AG20443 (cell line): ENCODE measurements at places on chromosomes 11 and 22.

GRCh38 chr11:130262424-130262823, 52.3 kb downstream of the ZBTB44 start:
- DNase-seq: no peak

DNA sequence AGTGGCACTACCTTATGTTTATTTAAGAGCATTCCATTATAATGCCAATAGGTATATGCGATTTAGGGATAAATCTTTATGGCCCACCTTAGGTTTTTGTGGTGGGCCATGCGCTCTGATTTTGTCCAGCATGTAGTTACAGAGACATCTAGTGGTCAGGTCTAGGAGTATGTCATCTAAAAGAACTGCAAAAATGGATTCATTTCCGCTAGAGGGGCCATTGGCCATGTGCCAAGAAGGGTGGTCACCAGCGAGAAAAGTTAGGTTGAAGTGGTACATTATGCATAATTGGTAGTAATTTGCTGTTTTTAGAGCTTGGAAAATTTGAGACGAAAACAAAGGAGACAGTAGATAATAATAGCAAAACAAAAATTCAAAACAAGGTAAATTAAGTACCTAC, 27.7 kb downstream of the LRRC4C start:
- no peak for DNase-seq

- no peak for DNase-seq
These were observed 23.4 kb downstream of the CELSR1 start for GRCh38 chr22:46513908-46514550.

DNA sequence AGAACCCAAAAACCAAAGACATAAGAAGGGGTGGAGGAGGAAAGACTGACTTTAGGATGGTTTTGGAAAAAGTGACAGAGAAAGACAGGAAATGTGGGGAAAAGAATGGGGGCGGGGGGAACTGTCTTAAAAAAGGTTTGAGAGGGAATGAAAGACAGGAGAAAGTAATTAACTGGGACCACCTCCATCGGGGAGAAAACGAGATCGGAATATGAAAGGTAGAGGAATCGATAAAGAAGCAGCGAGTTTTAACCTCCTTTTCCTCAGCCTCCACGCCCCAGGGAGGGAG, 524 bp downstream of the MTMR2 start:
- no peak for DNase-seq

DNA sequence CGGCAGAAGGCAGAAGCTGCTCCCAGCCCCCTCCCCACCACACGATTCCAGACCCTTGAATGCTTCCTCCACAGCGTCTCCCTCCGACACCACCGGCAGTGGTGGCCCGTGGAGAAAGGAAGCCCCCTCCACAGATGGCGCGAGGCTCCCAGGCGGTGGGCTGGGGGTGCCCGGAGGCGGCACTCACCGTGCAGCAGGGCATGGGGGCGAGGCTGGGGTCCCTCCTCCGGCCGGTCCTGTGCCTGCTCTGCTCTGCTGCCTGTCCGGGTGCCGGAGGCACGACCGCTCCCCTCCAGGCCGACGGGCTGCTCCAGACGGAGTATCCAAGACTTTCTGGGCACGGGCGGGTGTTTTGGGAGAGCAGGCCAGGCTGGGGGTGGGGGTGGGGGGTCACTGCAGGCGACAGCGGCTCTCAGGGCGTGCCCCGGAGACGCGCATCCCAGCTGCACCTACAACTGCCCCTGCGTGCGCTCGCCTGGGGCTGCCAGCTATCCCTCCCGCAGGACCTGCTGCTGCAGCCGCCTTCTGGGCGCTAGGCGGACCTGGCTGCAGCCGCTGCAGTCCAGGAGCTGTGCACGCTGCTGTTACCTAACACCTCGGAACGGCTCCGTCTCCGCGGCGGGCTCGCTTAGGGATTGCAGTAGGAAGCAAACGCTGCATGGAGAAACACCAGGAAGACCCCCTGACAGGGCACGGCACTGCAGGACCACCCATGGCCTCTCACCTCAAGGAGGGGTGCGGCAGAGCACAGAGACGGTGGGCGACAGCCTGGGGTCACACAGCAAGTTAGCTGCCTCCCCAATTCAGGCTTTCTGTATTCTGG, 15.2 kb downstream of the MRGPRG start:
- no peak for DNase-seq

- no peak for DNase-seq
These were observed 115.4 kb upstream of the OR4B1 start for GRCh38 chr11:48101044-48101733.

- DNase-seq: no peak
These were observed 2.3 kb upstream of the MALAT1 start for GRCh38 chr11:65496304-65497140.

GRCh38 chr11:77966338-77966737, 28.1 kb downstream of the INTS4 start:
- no peak for DNase-seq

GRCh38 chr11:2386591-2386990, 9.5 kb downstream of the CD81 start:
- no peak for DNase-seq

GRCh38 chr22:46710806-46711205, 27.2 kb downstream of the CERK start:
- DNase-seq: no peak

GRCh38 chr11:88169471-88169870, 5.8 kb downstream of the RAB38 start:
- DNase-seq: no peak

- DNase-seq: no peak
These were observed 147.5 kb downstream of the ST3GAL4 start for GRCh38 chr11:126502982-126503381.

GRCh38 chr11:73236854-73237253, 18.8 kb downstream of the P2RY2 start:
- peak; percentile 57 for DNase-seq

DNA sequence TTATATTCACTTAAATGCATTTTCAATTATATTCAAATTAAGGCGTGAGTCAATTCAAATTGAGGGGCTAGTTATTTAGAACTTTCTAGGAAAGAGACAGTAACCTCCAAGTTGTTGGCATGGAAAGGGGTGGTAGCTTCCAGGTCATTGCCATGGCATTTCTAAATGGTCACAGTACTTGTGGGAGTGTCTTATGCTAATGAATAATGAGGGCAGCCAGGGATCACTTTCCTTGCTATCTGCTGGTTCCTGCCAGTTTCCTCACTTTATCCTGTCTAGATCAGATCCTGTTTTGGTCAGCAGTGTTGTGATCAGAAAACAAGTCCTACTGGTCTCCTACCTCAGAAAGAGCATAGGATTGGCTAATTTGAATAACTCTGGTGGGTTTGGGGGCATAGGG, 21.8 kb upstream of the RNASEH2C start:
- DNase-seq: no peak

GRCh38 chr11:128512474-128512996, 74.8 kb downstream of the ETS1 start:
- DNase-seq: no peak

DNA sequence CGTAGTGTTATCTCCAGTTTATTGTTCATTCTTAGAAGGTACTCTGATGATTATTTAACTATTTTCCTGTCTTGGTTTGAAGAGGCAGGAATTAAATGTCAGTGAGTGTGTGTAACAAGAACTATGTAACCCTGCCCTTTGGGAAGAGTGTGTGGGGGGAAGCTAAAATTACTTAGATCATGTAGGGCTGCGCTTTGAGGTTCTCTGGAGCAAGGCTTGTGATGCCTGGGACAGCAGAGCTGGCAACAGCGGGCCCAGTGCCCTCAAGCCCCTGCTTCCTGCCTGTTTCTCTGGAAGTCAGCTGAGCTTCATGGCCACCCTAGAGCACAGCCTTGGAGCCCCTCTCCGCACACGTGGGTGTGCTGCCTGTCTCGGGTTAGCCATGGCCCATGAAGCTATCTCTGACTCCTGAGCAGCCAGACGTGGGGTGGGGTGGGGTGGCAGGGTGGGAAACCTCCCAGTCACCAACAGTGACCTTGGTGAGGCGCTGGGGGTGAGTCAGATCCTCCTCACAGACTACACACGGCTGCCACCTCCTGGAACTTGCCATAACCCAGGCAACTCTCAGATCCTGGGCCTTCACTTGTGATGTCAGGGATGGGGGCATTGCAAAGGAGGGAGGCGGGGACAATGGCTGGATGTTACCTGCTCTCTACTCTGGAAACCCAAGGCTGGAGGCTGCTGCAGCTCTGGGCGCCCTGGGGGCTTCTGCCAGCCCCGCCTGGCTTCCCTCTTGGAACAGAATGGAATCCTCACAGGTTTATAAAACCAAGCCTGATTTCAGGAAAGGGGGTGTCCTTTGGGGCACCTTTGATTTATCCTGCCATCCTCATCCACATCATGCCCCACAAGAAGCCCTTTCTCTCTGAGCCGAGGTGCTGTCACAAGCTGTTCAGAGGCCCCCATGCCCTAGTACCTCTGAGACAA, 88.6 kb downstream of the SNX19 start:
- DNase-seq: peak; percentile 93

DNA sequence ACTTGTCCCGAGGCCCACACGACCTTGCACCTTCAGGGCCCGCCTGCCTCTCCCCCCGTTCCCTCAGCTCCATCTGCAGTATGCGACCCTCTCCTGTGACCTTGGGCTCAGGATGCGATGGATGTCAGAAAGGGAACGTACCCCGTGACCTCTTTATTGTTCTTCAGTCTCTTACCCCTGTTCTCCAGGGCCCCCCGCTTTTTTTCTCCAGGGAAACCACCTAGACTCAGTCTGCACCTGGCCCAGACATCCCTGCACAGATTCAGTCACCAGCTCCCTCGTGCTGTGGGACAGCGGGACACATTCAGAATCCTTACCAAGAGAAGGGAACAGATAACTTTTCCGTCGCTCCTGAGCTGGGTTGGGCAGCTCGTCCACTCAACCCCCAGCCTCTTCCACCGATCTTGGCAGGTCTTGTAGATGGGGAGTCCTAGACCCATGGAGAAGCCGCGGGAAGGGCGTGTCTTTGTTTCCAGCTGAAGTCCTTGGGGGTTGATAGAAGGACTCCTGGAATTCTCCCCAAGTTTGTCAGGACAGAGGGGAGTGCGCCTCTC, 1.4 kb upstream of the PHOX2A start:
- no peak for DNase-seq

- no peak for DNase-seq
These were observed 81.9 kb upstream of the PICALM start for GRCh38 chr11:86150847-86151173.

- no peak for DNase-seq
These were observed 97.9 kb downstream of the MORC2 start for GRCh38 chr22:30870451-30871345.

GRCh38 chr11:81080476-81080875, 1639.6 kb upstream of the TENM4 start:
- DNase-seq: no peak

DNA sequence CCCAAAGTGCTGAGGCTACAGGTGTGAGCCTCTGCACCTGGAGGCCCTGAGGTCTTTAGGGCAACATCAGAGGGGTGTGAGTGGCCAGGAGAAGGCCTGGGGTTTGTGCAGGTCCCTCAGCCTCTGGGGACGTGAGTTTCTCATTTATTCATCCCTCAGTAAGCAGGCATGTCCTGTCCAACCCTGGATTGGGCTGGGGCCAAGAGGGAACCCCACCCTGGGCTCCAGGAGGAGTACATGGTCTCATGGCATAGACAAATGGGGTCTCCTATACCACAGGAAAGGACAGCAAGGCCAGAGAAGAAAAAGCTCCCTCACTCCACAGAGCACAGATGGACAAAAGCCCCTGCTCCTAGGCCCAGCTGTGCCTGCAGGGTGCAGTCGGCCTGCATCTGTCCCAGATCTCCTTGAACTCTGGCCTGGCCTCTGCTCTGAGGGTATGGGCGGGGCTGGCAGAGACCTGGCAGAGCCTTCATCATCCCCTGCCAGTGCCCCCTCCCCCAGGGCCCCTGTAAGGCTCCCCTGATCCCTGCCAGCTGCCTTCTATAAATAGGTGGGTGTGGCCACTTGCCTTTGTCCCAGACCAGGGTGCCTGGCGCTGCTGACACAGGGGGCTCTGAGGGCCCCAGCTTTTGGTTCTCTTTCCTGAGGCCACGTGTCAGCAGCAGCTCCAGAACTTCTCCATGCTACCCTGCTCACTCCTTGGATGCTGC, 34.6 kb downstream of the A4GALT start:
- no peak for DNase-seq

GRCh38 chr11:114195981-114196731, 100.0 kb upstream of the NNMT start:
- DNase-seq: peak; percentile 27
